T-helper 9 cell (primary cell): ENCODE measurements at places on chromosomes 3 and 15.

GRCh38 chr3:133570937-133571320 lies 2.6 kb upstream of the CDV3 start:
- no peak for DNase-seq

DNA sequence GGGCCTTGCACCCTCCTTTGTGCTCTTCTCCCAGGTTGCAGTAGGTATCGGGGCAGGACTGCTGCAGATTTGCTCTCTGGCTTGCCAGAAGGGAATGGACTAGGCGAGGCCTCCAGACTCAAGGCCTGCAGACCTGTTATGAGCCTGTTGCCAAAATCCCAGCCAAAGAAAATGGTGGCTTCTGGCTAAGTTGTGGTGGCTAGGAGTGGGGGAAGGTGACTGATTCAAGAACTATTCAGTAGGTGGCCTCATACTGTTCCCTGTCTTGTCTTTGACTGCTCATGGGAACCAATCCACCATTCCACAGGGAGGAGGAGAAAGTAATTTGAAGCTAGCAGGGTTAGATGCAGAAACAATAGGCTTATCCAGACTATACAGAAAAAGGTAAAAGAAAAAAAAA lies 380.4 kb upstream of the PROK2 start:
- DNase-seq: no peak

DNA sequence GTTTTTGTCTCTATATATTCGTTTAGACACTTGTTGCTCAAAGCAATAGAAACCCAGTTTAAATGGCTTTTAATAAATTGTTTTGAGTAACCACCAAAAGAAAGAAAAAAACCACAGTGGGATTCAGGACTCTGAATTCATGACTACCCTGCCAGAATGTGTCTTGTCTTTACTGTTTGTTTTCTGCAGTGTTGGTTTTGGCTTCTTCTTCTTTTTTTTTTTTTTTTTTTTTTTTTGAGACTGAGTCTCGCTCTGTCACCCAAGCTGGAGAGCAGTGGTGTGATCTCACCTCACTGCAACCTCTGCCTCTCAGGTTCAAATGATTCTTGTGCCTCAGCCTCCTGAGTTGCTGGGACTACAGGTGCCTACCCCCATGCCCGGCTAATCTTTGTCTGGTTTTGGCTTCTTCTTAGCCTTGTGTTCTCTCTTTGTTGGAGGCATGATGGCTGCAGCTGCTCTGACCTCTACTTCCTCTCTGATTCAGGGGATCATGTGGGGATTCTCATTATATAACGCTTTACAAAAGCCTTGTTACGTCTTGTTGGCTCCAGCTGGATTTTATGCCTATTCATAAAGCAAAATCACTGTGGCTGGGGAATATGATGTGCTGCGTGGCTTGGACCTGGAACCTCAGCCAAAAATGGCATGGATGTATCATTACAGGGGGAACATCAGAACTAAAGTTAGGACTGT lies 54.0 kb downstream of the PLS1 start:
- no peak for DNase-seq

DNA sequence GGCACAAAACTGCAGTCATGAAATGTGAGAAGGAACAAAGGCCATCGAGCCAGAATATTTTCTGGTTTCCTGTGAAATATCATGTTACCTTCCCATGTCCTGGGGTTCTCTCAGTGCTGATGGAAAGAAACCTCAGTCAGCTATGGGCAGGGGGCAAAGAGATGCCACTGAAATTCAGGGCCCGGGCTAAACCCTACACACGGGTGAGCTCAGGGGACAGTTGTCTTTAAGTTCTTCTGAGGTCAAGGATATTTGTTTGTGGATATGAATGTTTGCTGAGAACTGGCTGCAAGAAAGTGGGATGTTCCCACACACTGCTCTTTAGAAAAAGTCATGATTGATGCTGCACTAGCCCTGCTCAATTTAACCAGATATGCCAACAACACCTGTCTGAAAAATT lies 187.2 kb downstream of the MEX3B start:
- no peak for DNase-seq

GRCh38 chr3:161510510-161511260 lies 14.1 kb downstream of the OTOL1 start:
- DNase-seq: no peak

GRCh38 chr15:41772720-41773331 lies 1.5 kb upstream of the MAPKBP1 start:
- DNase-seq: peak; percentile 35

GRCh38 chr3:109118584-109118983 lies 650 bp upstream of the MORC1 start:
- DNase-seq: no peak

DNA sequence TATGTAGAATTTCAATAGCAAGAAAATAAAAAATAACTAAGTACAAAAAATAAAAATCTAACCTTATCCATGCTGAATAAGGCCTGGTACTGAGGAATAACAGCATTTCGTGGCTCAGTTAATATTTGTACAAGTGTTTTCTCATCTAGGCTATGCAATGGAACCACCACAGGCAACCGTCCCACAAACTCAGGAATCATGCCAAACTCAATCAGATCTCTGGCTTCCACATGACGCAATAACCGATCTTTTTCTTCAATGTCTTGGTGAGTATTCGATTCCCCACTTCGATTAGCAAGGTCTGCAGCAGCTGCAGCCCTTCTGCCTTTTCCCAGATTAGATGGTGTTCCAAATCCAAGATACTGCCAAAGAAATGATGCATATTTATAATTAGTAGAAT lies 21.1 kb upstream of the PDCD7 start:
- DNase-seq: no peak

GRCh38 chr15:77985031-77985930 lies 92.2 kb downstream of the TBC1D2B start:
- no peak for DNase-seq

GRCh38 chr3:9846231-9846630 lies 2.4 kb upstream of the RPUSD3 start:
- no peak for DNase-seq

DNA sequence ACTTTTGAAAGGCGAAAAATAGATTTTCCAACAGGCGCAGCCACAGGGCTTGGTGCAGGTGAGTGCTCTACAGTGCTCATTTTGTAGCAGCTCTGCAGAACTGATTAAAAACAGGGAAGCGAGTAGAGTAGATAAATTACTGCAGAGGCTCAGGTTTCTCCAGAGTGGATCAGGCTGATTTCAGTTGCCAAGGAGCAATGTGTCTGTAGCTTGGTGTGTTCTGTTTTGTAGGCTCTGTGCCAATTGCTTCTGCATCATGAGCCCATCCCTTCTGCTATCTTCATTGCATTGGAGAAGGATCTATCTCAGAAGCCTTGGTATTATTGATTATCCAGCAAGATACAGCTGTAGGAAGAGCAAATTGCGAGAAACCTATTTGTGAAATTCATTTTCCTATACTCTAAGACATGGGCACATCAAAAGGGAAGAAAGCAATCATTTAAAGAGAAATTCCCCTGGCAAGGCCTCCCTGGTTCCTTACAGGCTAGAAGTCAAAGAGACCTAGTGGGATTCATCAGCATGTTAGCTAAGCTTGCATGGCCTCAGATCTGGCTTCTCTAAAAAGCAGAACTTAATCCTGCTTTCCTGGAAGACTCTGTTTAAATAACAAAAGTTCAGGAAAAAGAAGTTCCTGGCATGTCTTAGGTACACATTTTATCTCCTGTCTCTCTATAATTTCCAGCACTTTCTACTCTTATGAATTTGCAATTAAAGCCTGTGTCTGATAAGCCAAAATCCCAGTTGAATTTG lies 432.4 kb upstream of the ATP10A start:
- DNase-seq: no peak

DNA sequence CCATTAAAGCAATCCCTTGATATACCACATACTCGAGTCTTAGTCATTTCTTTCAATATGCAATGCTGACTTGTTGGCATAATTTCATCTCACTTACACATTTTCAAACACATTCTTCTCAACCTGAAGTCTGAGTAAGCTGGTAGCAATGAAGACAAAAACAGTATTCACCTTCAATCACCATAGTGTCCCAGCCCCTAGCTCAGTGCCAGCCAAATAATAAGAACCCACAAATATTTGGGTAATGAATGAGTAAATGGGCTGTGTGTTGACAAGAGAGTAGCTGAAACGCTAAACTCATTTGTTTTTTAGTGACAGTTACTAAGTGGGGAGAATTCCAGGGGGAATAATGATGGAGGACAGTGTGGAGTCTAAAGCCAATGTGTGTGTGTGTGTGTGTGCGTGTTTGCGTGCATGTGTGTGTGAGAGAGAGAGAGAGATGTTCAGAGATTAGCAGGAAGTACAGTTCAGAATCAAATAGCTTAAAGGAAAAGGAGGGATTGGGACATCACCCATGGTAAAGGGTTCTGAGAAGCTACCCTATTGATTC lies 165.7 kb downstream of the GAP43 start:
- no peak for DNase-seq

DNA sequence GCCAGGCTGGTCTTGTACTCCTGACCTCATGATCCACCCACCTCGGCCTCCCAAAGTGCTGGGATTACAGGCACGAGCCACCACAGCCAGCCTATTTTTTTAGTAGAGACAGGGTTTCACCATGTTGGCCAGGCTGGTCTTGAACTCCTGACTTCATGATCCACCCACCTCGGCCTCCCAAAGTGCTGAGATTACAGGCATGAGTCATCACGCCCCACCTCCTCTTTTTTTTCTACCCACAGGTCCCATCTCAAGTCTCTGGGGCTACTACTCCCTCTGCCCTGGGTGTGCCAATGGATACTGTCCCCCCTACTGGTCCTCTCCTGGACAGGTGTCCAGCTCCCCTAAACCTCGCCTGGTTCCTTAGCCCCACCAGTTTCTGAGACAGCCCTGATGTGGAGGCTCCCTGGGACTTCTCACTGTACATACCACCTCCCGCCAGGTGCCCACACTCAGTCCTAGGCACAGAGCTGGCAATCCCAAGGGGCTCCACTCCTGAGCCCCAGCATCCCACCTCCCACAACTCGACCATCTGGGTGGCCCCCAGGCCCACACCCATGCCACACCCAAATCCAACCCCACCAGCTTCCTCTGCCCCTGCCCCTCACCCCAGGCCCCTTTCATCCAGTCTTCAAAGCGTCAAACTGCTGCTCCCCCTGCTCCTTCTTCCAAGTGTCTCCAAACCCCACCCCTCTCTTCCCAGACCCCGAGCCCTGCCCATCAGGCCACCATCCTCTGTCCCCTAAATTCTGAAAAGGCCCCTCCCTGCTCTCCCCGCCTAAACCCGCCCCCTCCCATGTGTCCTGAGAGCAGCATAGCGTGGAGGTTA lies 13.1 kb upstream of the CYP11A1 start:
- no peak for DNase-seq

- peak; percentile 12 for DNase-seq
Measured at GRCh38 chr3:194686816-194687637, 1.3 kb downstream of the FAM43A start.

- DNase-seq: peak; percentile 78
Measured at GRCh38 chr3:129249284-129250065, at the start of gene COPG1. TSS of gene COPG1 (plus strand) at chr3:129249606. CDS start at chr3:129249710, 104 bp downstream.

GRCh38 chr3:23945663-23945912 lies 502 bp downstream of the NR1D2 start:
- DNase-seq: no peak
